ENCODE measurements at places on chromosomes 7 and 10.

DNA sequence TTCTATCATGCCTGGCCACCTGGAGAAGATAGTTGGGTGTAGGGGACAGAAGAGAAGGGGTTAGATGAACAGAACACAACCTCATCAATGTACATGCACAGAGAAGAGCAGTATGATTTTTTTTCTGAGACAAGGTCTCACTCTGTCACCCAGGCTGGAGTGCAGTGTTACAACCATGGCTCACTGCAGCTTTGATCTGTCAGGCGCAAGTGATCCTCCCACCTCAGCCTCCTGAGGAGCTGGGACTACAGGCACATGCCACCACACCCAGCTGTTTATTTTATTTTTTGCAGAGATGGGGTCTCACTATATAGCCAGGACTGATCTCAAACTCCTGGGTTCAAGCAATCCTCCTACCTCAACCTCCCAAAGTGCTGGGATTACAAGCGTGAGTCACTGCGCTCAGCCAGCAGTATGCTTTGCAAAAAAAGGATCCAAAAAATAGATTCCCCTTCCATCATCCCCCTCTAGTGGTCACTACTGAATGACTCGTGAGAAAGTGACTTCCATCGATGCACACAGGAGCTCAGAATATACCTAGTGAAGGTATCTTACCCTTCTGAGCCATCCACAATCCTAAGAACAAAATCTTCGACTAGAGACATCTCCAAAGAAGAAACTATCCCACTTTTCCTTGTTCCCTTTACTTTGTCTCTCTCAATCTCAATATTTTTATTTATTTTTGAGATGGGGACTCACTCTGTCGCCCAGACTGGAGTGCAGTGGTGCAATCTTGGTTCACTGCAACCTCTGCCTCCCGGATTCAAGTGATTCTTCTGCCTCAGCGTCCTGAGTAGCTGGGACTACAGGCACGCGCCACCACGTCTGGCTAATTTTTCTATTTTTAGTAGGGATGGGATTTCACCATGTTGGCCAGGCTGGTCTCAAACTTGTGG, 21.0 kb downstream of the ZCWPW1 start:
- DNase-seq = peak; percentile 77

DNA sequence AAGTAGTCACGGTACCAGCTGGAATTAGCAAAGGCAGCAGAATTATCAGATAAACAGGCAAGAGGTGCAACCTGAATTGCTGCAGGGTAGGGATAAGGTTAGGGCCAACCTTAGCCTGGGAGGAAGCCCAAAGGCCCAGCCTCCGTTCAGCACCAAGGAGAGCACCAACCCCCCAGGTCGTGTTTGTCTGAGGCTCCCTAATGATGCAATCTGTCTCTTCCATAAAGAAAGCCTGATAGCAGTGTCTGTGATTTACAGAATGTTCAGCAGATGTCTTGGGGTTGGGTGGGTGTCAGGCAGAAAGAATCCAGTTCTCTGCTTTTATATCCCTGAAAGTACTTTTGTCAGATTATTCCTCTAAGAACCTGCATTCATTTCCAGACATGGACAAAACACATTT, 328.4 kb upstream of the AOAH start:
- DNase-seq = no peak

- no peak for DNase-seq
Observed at GRCh38 chr10:127472976-127473375, 76.1 kb upstream of the NPS start.

DNA sequence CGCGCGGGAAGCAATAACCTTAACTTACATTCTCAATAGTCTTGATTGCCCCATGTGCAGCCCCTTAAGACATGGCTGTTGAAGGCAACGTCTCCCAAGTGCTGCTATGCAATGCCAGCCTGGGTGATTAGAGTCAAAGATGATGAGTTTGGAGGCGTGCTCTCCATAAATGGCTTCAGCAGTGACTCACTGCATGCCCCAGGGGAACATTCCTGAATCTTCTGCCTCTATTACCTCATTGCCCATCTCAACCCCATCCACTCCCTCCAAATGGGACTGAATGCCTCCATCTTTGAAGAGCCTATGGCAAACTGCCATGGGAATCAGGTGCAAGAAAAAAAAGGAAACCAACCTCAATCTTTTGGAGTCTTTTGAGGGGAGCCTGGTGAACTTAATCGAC, 282.8 kb downstream of the SNX10 start:
- no peak for DNase-seq

DNA sequence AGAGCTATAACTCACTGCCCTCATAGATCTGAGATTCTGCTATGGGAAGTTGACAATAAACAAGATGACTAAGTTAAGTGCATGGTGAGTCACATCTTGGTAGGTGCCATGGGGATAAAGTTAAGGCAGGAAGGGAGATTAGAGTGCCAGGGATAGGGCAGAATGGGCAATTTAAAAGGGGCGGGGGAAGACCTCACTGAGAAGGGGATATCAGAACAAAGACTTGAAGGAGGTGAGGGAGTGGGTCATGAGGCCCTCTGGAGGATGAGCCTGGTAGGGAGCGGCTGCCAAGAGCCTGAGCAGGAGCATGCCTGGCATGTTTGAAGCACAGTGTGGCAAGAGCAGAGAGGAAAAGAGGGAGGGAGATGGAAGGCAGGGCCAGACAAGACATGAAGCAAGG, 34.8 kb upstream of the INMT start:
- no peak for DNase-seq

GRCh38 chr7:41699516-41699915, 3.4 kb downstream of the INHBA start:
- DNase-seq = no peak

DNA sequence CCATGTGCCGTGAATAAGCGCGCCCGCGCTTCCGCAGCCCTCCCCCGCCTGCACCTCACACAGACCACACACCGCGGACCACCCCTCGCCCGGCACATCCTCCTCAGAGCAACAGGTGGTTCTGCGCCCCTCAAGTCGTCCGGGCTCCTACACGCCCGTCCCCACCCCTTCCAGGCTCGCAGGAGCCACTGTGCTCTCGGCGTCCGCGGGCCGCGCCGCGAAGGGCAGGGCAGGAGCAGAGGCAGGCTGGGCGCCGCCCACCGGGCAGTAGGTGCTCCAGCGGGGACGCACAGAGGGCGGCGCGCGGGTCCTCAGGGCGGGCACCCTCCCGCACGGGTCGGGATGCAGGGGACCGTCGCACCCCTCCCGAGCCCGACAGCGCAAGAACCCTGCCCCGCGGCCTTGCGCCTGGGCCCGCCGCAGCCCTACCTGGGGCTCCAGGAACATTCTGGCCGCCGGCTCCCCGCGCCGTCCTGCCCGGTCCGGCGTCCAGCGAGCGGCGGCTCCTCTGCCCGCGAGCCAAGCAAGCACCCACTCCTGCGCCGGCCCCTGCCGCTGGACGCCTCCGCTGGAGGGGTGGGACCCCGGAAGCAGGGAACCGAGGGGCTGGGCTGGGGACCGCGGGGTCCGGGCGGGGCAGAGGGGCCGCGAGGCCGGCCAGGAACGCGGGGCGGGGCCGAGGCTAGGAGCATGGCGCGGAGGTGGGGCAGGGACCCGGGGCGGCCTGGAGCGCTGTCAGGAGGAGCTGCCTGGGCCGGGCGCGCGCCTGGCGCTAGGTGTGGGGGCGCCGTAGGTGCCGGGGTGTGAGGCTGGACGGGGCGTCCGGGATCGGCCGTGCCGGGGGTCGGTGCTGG, 37.4 kb downstream of the RASGEF1A start:
- peak; percentile 25 for DNase-seq

- no peak for DNase-seq
Observed at GRCh38 chr10:18400906-18401245, 250.5 kb downstream of the NSUN6 start.

DNA sequence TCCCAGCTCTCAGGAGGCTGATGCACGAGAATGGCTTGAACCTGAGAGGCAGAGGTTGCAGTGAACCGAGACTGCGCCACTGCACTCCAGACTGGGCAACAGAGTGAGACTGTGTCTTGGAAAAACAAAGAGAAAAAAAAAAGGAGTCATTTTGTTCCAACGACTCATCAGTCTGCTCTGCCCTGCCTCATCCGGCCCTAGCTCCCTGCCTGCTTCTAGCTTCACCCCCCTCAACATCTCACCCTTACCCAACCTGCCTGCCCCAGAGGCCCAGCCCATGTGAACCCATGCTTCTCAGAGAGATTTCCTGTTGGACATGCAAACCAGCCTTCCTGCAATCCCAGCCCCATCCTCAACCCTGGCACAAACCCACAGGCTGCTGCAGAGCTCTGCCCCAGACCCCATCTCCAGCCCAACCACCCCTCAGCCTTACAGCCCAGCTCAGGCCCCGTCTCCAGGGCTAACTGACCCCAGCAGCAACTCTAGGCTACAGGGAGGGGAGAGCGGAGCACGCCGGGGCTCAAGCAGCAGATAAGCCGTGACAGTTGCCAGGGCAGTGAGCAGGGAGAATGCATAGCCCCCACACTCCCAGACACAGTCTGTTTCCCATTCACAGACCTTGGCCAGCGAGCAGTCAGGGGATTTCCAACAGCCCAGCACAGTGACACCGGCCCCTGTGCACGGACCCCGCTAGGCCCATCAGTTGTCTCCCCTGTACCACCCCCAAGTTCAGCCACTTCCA, 86.0 kb upstream of the KCTD7 start:
- DNase-seq = no peak

- no peak for DNase-seq
Observed at GRCh38 chr7:142477079-142477651, 219.3 kb upstream of the PRSS58 start.

DNA sequence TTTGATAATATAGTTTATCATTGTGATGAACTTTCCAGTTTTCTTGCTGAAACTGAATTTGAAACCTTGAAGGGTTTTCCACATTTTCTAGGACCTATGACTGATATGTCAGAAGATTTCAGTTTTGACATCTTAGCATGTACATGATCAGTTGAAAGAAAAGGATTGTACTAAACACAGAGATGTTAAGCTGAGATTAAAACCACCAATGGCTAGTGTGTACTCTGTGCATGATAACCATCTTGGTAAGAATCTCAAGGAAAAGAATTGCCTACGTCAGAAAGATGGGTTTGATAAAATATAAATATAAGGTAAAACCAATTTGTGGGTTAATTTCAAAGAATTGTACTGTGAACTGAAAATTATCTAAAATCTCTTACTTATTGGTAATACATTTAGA, 776.4 kb downstream of the GATA3 start:
- DNase-seq = peak; percentile 6

DNA sequence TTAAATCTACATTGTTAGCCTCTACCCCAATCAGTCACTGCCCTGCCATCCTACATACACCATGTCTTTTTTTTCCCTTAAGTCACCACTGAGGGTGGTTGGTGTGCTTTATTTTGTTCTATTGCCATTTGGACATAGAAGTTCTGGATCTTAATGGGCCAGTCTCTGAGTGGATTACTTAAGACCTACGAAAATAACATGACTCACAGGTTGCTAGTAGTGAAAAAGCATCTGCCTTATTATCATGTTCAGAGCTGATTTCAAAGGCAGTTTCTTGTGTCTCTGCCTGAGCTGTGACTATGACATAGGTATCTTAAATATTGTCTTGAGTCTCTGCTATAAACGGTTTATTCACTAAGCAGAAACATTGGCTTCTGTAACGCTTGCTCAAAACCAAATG, 410.8 kb downstream of the MDFIC start:
- no peak for DNase-seq

GRCh38 chr7:12851841-12852240, 164.4 kb downstream of the ARL4A start:
- no peak for DNase-seq

DNA sequence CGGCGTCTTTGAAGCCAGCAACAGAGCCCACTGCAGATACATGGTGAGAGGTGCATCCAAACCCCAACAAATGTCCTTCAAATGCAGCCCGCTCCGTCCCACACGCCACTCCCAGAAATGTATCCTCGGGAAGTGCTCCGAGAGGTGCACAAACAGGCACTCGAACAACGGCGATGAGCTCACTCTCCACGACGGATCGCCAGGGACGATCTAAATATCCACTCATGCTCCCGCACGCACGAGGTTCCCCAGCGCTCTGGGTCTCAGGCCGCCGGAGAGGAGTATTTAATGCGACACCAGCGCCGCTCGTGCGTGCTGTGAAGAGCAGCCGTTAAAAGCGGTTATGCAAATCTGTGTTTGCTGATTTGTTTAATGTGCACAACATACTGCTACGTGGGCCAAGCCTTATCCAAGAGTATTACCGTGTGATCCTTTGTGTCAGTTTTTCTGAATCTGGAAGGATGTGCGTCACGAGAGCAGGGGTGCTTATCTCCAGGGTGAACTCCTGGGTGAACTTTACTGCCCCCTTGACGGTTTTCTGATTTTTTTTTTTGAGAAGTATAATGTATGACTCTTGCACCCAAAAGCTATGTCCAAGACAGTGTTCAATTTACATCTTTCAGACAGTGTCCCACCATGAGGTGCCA, 48.5 kb upstream of the PPP2R2D start:
- DNase-seq = no peak

- no peak for DNase-seq
Observed at GRCh38 chr10:73163096-73163495, 4.7 kb downstream of the ECD start.

DNA sequence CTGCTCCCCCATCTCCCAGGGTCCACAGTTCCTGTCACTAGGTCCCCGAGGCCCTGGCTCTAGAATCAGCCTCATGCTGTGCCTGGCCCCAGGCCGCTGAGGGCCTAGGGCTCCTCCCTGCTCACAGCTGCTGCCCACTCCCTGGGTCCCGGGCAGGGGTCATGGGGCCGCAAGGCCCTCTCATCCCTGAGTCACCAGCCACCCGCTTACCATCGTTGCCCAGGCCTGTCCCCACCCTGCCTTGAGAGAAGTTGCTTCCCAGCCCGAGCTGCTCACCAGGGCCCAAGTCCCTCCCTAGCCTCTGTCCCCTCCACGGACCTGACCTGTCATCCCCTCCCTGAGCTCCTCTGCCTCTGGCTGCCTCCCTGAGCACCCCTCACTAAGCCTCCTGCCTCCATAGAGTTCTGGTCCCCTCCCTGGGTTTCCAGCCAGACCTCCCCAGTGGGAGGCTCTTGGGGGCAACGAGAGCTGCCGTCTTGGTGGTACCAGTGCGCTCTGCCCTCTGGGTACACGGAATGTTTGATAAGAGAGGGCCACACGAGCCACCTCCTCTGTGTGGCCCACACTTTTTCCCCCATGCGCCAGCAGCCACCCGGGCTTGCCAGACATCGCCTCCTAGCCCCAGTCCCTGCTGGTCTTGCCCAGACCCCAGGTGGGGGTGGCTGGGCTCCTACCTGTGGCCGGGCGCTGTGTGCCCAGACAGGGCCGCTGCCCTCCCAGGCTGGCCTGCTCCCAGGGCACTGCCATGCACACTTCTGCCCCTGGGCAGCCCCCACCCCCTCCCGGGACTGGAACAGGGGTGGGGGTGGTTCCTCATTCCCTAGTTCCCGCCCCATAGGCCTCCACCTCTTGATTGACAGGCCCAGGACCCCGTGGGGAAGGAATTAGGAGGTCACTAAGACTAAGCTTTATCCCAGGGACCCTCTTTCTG, 21.3 kb downstream of the MLXIPL start:
- no peak for DNase-seq

- peak; percentile 83 for DNase-seq
Observed at GRCh38 chr10:79938728-79939406, 10.0 kb downstream of the SFTPD start.

All from CD4-positive, alpha-beta T cell treated with Interleukin-1 beta for 1 hour (primary cell).